ENCODE measurements at places on chromosomes 2 and 18. TPM values are rescaled to one million over a fixed set of nuclear protein-coding genes. Genes with fewer than 3 reads are reported as not detected.
A peak's percentile ranks its signal among the peaks of the same experiment; 100 is the strongest.

DNA sequence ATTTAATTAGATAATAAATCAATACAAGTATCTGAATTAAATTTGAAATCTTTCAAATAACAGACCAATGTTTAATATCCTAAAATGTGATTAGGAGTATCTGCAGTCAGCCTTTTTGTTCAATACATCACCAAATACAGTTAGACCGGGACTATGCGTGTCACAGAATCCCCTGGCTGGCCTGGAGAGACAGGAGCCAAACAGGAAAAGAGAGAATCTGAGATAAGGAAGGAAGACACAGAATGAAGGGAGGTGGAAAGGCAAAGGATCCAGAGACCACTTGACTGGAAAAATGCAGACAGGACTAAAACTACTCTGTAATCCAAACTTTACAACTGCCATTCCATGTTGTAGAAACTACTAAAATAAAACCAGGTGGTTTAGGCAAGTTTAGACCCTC, 66.3 kb downstream of the SIGLEC15 start:
- no peak overlapping the region for H3K4me3 ChIP-seq
- no peaks in the 10 kb centered on the region for H3K4me1 ChIP-seq
- peaks cover 26% of the 10 kb centered on the region for H3K36me3 ChIP-seq
- DNase-seq, result no peak

- no peaks in the 10 kb centered on the region for H3K36me3 ChIP-seq
- peaks cover 49% of the 10 kb centered on the region for H3K4me1 ChIP-seq
- DNase-seq, result no peak
- H3K27me3 ChIP-seq, result no peaks in the 10 kb centered on the region
Observed at GRCh38 chr2:1728821-1729220, 15.5 kb downstream of the PXDN start.

GRCh38 chr2:55151733-55152433, 80.2 kb downstream of the CLHC1 start:
- peaks cover 38% of the 10 kb centered on the region for H3K4me1 ChIP-seq
- no peak overlapping the region for H3K4me3 ChIP-seq
- H3K36me3 ChIP-seq, result no peaks in the 10 kb centered on the region
- no peak overlapping the region for H3K27ac ChIP-seq
- peak; percentile 61 for DNase-seq

DNA sequence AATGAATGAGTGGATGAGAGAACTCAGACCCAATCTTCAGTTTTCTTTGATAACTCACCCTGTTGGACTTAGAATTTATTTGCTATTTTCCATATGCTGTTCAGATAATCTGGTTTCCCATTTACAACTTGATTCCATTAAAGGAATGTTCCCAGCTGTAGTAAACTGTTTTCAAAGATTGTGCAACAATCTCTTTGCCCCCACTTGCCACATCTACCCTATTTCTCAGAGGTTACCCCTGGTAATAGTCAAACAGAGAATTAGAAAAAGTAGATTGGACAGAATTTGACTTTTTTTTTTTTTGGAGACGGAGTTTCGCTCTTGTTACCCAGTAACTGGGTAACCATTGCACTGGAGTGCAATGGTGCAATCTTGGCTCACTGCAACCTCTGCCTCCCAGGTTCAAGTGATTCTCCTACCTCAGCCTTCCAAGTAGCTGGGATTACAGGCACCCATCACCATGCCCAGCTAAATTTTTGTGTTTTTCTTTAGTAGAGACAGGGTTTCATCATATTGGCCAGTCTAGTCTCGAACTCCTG, 93.4 kb upstream of the SIX2 start:
- no peak overlapping the region for H3K27ac ChIP-seq
- no peaks in the 10 kb centered on the region for H3K36me3 ChIP-seq

DNA sequence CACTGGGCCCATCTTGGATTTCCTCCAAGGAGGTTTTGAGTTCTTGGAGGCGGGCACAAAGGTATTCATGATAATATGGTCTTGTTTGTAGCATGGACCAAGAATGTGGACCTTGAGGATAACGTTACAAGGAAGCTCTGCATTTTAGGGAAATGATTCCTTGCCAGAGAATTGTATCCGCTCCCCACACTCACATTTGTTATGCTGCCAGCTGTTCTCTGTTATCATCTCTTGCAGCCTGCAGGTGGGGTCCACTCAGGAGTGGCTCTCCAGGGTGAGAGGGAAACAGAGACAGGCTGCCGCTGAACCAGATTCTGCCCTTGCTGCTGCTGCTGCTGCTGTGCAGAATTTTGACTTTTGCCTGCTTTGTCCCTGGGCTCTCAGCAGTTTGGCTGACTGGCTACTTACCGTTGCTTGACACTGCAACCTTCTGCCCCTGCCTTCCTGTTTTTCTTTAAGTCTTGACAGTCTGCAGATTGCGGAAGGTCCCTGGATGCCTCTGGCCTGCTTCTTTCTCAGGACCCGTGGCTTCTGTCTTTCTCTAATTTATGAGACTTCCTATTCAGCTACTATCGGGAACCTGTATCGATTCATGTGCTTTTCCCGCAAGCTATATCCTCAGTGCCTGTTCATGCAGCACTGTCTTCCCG, 122.3 kb upstream of the DOCK10 start:
- no peak overlapping the region for H3K27ac ChIP-seq
- DNase-seq, result peak; percentile 16
- H3K27me3 ChIP-seq, result no peaks in the 10 kb centered on the region
- H3K36me3 ChIP-seq, result no peaks in the 10 kb centered on the region
- H3K4me3 ChIP-seq, result no peak overlapping the region

DNA sequence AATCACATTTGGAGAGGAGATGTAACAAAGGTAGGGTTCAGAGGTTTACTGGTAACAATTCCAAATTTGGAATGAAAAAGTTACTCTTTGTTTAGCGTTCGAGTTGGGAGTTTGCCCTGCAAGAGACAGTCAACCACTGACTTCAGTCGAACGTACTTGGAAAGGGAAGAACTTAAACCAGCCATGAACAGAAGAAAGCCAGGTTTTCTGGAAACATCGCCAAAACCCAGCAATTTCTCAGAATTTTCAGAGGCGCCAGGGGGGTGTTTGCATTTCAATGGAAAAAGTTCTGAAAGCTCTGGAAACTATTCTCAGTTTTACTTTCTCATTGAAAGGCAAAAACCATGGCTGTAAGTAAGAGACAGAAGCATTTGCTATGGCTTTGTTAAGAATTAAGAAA, 28.5 kb upstream of the AQP4 start:
- H3K27ac ChIP-seq, result no peak overlapping the region
- H3K27me3 ChIP-seq, result no peaks in the 10 kb centered on the region
- DNase-seq, result peak; percentile 78

GRCh38 chr18:49274188-49274714, 186.2 kb downstream of the DYM start:
- no peaks in the 10 kb centered on the region for H3K4me1 ChIP-seq
- no peak overlapping the region for H3K27ac ChIP-seq
- peaks cover 2% of the 10 kb centered on the region for H3K36me3 ChIP-seq
- H3K4me3 ChIP-seq, result no peak overlapping the region
- H3K27me3 ChIP-seq, result no peaks in the 10 kb centered on the region

GRCh38 chr2:189163889-189164288, 15.7 kb downstream of the COL5A2 start:
- no peaks in the 10 kb centered on the region for H3K36me3 ChIP-seq
- peaks cover 11% of the 10 kb centered on the region for H3K4me1 ChIP-seq
- no peaks in the 10 kb centered on the region for H3K27me3 ChIP-seq
- peak overlapping the region; percentile 54 for H3K27ac ChIP-seq
- no peak overlapping the region for H3K4me3 ChIP-seq

DNA sequence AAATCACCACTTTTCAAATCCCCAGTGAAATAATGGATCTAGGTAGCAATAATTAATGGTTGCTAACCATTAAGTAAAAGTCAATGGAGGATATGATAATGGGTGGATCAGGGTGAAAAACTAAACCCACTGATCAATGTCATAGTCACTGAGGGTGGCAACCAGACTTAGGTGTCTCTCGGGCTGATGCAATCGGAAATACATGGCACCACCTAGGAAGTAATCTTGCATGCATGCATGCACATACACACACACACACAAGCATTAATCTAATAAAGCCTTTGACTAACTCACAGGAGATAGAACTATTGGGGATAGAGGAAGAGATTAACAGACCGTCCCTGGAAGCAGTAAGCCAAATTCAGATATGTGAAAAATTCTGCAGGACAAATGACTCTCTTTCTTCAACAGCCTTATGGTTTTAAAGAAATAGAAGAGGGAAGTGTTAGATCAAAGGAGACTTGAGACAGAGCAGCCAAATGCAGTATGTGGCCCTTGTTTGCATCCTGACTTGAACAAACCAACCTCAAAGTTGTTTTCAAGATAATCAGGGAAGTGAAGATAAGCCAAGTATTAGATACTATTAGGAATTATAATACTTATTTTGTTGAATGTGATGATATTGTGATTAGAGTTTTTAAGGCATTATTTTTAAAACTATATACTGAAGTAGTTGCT, 186.0 kb upstream of the RMP24 start:
- no peak overlapping the region for H3K4me3 ChIP-seq
- H3K27me3 ChIP-seq, result no peaks in the 10 kb centered on the region
- DNase-seq, result no peak
- H3K36me3 ChIP-seq, result no peaks in the 10 kb centered on the region
- no peaks in the 10 kb centered on the region for H3K4me1 ChIP-seq
- H3K27ac ChIP-seq, result no peak overlapping the region

GRCh38 chr2:150392614-150393013, 94.9 kb downstream of the RND3 start:
- no peaks in the 10 kb centered on the region for H3K27me3 ChIP-seq
- no peaks in the 10 kb centered on the region for H3K4me1 ChIP-seq
- DNase-seq, result no peak
- no peak overlapping the region for H3K27ac ChIP-seq
- H3K4me3 ChIP-seq, result no peak overlapping the region

DNA sequence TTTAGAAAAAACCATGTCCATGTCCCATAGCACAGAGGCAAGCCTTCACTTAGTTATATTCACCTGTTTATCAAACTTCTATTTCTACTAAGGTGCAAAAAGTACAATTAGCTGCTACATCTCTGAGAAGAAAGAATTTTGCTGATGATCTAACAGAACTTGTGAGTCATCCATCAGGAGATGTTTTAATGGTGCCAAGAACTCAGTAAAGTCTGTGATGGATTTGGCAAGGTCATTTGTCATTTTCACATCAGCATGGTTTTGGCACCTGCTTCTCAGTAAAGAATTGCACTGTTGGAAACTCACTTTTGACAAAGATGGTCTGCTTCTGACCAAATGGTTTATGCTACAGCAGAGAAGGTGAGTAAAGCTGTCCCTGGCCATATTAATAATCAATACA, 195.7 kb upstream of the TMEFF2 start:
- H3K4me3 ChIP-seq, result no peak overlapping the region
- no peaks in the 10 kb centered on the region for H3K36me3 ChIP-seq
- no peaks in the 10 kb centered on the region for H3K27me3 ChIP-seq
- no peak overlapping the region for H3K27ac ChIP-seq

- no peak for DNase-seq
- H3K27ac ChIP-seq, result no peak overlapping the region
- no peaks in the 10 kb centered on the region for H3K27me3 ChIP-seq
- H3K4me3 ChIP-seq, result no peak overlapping the region
- peaks cover 15% of the 10 kb centered on the region for H3K36me3 ChIP-seq
- H3K4me1 ChIP-seq, result no peaks in the 10 kb centered on the region
Observed at GRCh38 chr2:8767324-8767723, 70.1 kb downstream of the KIDINS220 start.

DNA sequence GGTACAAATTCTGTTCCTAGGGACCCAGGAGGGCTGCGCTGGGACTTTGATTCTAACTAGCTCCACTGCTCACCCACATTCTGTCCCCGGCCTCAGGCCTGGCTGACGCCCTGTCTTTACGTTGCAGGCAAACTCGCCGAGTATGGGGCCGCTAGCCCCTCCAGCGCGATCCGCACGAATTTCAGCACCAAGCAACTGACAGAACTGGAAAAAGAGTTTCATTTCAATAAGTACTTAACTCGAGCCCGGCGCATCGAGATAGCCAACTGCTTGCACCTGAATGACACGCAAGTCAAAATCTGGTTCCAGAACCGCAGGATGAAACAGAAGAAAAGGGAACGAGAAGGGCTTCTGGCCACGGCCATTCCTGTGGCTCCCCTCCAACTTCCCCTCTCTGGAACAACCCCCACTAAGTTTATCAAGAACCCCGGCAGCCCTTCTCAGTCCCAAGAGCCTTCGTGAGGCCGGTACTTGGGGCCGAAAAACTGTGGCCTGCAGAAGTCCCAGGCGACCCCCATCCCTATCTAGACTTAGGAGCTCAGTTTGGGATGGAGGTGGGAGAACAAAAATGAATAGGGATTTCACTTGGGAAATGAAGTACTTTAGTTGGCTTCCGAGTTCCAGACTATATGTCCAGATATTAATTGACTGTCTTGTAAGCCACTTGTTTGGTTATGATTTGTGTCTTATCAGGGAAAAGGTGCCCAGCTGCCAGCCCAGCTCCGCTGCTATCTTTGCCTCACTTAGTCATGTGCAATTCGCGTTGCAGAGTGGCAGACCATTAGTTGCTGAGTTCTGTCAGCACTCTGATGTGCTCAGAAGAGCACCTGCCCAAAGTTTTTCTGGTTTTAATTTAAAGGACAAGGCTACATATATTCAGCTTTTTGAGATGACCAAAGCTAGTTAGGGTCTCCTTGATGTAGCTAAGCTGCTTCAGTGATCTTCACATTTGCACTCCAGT, 1.5 kb downstream of the HOXD1 start:
- peaks cover 59% of the 10 kb centered on the region for H3K27me3 ChIP-seq
- peaks cover 15% of the 10 kb centered on the region for H3K4me1 ChIP-seq
- H3K4me3 ChIP-seq, result peak overlapping the region; percentile 54
- no peak overlapping the region for H3K27ac ChIP-seq
- peak; percentile 47 for DNase-seq

DNA sequence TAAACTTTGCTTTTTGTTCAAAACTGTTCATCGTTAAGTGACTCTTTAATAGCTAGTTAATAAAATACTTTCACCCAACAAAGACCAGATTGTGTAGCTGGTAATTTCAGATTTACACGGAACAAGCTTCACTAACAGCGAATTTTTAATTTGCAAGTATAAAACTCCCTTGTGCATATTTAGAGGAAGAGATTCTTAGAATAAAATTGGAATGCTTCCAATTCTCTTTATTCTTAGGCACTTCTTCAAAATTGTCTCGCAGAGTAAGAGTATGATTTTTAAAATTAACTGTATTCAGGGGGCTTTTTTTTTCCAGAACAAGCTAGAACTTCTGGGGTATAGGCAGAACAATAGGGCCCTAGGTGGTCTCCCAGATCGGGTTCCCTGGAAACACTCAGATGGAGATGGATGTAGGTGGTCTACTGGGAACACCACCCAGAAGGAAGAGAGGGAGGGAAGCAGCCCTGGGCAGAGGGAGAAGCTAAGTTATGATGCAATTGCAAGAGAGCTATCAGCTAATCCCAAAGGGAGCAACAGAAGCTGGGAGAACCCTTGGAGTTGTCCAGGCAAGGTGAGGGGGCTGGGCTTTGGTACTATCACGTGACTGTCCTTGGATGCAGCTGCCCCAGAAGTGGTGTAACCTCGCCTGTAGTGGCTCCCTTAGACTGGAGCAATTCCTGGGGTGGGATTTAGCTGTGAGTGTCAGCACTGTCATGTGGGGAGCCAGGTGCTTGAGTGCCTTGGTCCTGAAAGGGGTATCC, 151.7 kb upstream of the ASB18 start:
- H3K4me1 ChIP-seq, result peaks cover 6% of the 10 kb centered on the region
- H3K27ac ChIP-seq, result no peak overlapping the region
- no peaks in the 10 kb centered on the region for H3K36me3 ChIP-seq
- peaks cover 4% of the 10 kb centered on the region for H3K27me3 ChIP-seq
- H3K4me3 ChIP-seq, result no peak overlapping the region
- DNase-seq, result peak; percentile 34

GRCh38 chr2:225670111-225670974, 270.8 kb downstream of the NYAP2 start:
- no peaks in the 10 kb centered on the region for H3K36me3 ChIP-seq
- no peak overlapping the region for H3K27ac ChIP-seq
- no peaks in the 10 kb centered on the region for H3K27me3 ChIP-seq
- no peaks in the 10 kb centered on the region for H3K4me1 ChIP-seq

Gene SIX3
- total RNA-seq, result not detected

Gene ZNF236
- 13.3 TPM for total RNA-seq

Gene SFT2D3
- 6.4 TPM for total RNA-seq

Gene STPG4
- total RNA-seq, result 0.22 TPM

Gene IL36G
- 0.31 TPM for total RNA-seq

Gene RTP5
- not detected for total RNA-seq

Gene RGPD8
- total RNA-seq, result 10.2 TPM

Gene PIEZO2
- 47.2 TPM for total RNA-seq
